ENCODE measurements at places on chromosomes 13 and 19.

GRCh38 chr13:46134961-46135522 is 30.2 kb upstream of the CPB2 start:
- no peak for DNase-seq

- no peak for DNase-seq
Observed at GRCh38 chr13:110923777-110924638, 9.1 kb upstream of the ANKRD10 start.

- no peak for DNase-seq
Observed at GRCh38 chr13:44386913-44387556, 13.4 kb downstream of the SERP2 start.

- no peak for DNase-seq
Observed at GRCh38 chr19:33554821-33555220, 33.2 kb upstream of the PEPD start.

- no peak for DNase-seq
Observed at GRCh38 chr19:46404055-46404752, 9.2 kb downstream of the CCDC8 start.

DNA sequence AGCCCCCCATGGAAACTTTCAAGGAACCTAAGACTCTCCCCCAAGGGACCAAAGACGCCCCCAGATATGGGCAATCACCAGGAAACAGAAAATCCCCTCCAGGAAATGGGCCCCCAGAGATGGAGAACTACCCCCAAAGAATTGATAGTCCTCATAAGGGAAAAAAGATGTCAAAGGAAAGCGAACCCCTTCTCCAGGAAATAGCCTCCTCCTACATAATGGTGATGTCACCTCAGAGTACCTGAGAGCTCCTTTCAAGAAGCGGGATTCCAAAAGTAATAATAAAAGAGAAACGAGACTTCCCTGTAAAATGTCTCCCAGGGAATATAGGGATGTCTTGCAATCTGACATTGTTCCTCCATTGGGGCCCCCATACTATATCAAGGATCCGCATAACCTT is 1.1 kb downstream of the CDKN2D start:
- no peak for DNase-seq

DNA sequence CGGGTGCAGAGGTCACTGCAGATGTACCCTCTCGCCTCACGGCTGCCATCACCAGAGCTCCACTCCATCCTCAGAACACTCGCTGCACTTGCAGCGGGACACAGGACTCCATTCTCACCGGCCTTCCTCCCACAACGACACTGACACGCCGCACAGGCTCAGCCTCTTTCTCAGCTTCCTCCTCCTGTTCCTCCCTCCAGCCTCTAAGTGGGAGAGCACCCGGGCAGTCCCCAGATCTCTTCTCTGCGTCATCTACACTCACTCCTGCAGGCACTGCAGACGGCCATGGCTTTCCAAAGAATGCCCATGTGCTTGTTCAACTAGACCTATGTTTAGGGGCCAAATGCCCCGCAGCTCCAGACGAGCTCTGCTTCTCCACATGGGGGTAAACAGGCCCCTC is 14.3 kb upstream of the FKRP start:
- DNase-seq: no peak

DNA sequence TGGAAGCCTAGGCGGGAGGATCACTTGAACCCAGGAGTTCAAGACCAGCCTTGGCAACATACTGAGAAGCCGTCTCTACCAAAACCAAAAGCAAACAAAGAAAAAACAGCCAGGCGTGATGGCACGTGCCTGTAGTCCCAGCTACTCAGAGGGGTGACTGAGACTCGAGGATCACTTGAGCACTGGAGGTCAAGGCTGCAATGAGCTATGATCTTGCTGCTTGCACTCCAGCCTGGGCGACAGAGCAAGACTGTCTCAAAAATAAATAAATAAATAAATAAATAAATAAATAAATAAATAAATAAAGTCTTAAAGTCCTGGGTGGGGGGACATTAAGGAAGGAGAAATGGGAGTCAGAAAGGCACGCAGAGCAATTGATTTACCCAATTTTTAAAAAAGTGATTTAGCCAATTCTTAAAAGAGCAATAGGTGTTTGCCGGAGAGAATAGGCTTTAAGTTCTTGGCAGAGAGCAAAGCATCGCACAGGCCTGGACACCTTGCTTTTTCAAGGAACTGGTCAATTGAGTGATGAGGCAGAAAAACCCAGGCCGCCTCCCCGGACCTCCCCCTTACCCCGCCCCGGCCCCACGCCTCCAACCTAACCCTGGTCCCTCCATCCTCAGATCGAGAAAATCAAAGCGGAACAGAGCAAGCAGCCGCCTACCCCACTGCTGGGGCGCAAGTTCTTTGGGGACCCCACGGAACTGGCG is 9.5 kb upstream of the SHKBP1 start:
- DNase-seq: no peak

- DNase-seq: peak; percentile 28
Observed at GRCh38 chr19:50896591-50897190, 14.5 kb downstream of the KLK4 start.

DNA sequence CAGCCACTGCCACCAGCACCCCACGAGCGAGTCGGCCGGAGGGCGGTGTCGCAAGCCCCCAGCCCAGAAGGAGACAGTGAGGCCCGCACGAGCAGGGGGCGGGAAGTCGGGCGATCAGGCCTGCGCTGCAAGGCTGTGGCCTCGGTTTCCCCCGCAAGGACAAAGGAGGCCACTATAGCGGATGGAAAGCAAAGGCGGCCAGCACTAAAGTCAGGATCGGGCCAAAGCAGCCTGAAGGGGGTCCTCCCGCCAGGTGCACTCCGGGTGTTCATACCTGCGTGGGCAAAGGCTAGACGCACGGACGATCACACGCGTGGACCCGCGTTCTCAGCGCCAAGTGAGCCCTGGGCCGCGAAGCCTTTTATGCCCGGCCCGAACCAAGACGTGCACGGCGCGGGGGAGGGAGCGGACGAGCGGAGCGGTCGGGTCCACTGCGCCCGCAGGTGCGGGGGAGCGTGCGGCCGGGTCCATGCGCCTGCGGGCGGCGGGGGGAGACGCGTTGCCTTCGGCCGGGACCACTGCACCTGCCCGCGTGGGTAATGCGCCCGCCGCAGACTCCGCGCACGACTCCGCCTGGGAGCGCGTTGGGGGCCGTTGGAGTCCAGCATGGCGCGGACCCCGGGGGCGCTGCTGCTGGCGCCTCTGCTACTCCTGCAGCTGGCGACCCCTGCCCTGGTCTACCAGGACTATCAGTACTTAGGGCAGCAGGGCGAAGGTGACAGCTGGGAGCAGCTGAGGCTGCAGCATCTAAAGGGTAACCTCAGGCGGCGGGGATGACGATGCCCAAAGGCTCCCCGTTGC is at the start of the genes PRDX2 and THSD8:
TSS of gene PRDX2 (minus strand) at position 335 of the 801 bp plus-strand sequence. CDS start 539 bp downstream, outside the sequence.
TSS of gene THSD8 (plus strand) at position 604 of the 801 bp plus-strand sequence. CDS start at position 607, 3 bp downstream.
- peak; percentile 61 for DNase-seq

- DNase-seq: no peak
Observed at GRCh38 chr13:21882766-21883165, 211.9 kb downstream of the FGF9 start.

DNA sequence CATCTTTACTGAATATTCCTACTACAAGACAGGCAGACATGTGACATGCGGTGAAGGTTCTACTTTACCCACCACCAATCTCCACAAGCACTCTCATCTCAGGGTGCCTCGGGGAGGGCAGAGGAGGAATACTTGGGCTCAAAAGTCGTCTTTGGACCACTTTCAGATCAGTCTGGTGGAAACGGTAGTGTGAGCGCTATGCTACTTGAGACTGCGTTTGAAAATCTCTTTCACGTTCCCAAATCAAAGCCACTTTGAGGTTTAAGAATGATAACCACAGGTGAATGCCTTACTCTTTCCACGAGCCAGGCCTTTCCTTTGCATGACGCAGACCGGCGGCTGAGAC is 1.5 kb upstream of the SOX1 start:
- no peak for DNase-seq

DNA sequence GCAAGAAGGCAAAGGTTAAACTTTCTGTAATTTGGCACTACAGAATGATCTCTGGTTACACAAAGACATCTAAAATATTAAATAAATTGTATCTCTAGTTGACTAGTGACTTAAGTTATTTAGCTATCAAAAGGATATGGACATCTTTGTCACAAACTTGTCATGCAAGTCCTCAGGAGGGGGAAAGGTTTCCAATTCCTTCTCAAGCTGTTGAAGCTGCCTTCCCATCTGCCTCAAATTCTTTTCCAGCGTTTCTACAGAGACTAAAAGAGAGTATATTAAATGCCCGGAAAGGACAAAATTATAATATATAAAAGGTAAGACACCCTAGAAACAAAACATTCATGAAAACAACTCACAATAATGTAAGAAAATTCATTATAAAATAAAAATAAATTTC is 324.5 kb downstream of the DIAPH3 start:
- DNase-seq: no peak

DNA sequence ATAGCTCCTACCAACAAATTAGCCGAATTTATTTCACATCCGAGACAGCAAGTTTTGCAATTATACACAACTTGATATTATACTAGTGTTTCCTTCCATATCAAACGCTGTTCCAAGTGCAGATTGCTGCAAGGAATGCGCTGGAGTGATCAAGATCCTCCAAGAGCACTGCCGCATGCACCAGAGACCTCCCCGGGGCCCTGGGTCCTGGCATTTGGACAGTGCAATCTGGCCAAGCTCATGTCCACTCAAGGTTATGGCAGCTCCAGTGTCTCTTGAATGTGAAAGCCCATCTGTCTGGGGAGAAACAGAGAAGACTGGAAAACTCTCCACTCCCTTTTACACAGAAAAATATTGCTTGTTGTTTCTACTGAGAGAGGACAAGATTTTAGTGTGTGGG is 111.9 kb downstream of the HSPH1 start:
- DNase-seq: no peak

GRCh38 chr19:51632126-51632525 is 1.9 kb upstream of the SIGLEC5 start:
- DNase-seq: no peak

GRCh38 chr13:30848332-30849027 is 57.6 kb upstream of the MEDAG start:
- DNase-seq: no peak

DNA sequence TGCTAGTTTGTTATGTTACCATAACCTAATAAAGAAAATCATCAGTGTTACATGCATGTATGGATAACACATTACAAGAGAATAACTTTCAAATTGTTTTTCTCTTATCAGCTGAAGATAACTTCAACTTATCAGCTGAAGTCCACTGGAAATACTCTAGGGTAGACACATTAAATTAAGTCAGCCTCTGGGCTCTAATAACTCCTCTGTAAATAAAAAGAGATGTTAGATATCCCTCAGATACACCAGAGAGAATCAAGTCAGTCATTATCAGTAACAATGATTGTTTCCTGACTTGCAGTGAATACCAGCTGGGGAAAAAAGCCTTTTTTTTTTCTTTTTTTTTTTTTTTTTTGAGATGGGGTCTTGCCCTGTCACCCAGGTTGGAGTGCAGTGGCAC is 1.6 kb upstream of the KBTBD7 start:
- no peak for DNase-seq

GRCh38 chr19:1471515-1472160 is 7.4 kb downstream of the C19orf25 start:
- DNase-seq: no peak

DNA sequence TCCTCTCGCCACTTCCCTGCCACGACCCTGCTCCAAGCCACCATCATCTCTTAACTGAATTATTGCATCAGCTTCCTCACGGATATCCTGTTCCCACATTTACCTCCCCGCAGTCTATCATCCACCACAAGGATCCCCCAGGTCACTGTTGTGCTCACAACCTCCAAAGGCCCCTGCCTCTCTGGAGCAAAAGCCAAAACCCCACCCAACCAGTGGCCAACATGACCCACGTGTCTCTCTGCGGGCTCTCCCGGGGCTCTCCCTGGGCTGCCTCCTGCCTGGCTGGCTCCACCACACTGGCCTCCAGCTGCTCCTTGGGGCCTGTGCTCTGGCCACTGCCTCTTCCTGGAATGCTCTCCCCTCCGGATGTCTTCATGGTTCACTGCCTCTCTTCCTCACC is 809.3 kb downstream of the UQCRFS1 start:
- DNase-seq: no peak

DNA sequence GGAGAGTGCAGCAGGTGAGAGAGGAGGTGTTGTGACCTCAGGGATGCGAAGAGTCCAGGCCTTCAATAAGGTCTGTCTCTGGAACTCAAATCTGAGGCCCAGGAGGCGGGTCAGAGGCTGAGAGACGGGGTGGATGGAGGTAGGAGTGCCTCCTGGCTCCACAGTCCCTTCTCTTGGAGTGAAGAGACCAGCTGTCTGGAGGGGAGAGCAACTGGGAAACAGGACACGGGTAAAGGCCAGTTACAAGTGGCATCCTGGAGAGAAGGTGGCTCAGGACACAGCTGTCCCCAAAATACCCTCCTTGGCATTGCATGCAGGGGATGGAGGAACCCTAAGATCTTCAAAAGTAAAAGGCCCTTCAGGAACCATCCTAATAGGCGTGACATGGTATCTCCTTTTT is 19.2 kb downstream of the PDE4A start:
- DNase-seq: no peak

DNA sequence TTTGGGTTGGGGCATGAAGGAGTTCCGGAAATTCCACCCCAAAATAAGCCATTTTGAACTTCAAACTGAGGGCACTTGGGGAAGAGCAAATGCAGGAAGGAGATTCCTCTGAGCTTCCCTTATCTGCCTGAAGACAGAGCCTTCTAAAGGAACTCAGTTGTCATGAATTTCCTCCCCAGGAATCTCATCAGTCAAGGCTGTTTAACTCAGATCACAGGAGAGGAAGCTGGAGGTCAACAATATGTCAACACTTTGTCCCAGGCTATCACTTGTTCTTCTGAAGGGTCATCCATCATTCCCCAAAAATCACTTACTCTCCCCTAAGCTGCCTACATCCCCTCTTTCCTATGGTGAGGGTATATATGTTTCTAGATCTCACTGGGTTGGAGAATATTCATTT is 26.0 kb upstream of the CHST8 start:
- DNase-seq: no peak

DNA sequence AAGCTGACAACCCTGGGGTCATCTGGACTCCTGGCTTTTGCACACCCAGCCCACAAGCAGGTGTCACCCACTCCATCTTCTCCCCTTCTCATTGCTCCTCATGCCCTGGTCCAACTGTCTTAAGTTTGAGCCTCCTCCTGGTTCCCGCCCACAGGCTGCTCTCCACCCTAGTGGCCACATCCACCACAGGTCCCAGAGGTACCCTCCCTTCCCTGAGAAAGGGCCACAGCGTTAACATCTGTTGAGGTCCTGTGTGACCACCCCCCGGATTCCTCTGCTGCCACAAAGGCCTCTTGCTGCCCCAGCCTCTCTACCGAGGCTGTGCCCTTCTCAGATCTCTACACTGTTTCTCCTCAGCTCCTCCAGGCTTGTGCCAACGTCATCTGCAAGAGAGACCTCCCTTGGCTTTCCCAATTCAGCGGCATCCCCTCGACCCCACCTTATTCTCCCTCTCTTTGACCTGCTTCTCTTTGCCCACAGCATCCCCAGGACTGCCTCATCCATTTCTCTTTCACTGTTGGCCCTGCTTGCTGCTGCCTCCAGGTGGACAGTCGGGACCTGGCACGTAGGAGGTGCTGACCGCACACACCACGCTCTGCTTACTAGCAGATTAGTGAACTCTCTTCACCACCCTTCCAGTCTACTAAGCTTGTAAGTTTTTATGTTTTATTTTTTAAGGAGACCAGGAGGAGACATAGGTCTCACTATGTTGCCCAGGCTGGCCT is 33.3 kb downstream of the SUGP2 start:
- DNase-seq: no peak

GRCh38 chr19:18476507-18477041 is 38.6 kb upstream of the ISYNA1 start:
- DNase-seq: no peak

GRCh38 chr19:30093966-30094755 is 152.1 kb downstream of the URI1 start:
- no peak for DNase-seq

Measured in stimulated activated CD8-positive, alpha-beta memory T cell treated with anti-CD3 and anti-CD28 coated beads, Interleukin-7, amount 100 ng/mL, for 48 hours (primary cell).